ENCODE measurements at places on chromosomes 5 and 9. TPM values are rescaled to one million over a fixed set of nuclear protein-coding genes. Genes with fewer than 3 reads are reported as not detected.

GRCh38 chr9:131436865-131437271 lies 43.0 kb downstream of the PRRC2B start:
- H3K27me3 ChIP-seq = no peaks in the 10 kb centered on the region
- H3K36me3 ChIP-seq = no peaks in the 10 kb centered on the region
- no peak overlapping the region for H3K4me3 ChIP-seq
- DNase-seq = no peak
- H3K27ac ChIP-seq = no peak overlapping the region
- H3K4me1 ChIP-seq = no peaks in the 10 kb centered on the region

Gene NIM1K
- total RNA-seq = not detected

- peaks cover 13% of the 10 kb centered on the region for H3K4me1 ChIP-seq
- H3K27me3 ChIP-seq = no peaks in the 10 kb centered on the region
- H3K4me3 ChIP-seq = peak overlapping the region; percentile 88
- no peaks in the 10 kb centered on the region for H3K36me3 ChIP-seq
Observed at GRCh38 chr9:122930541-122931225, 629 bp downstream of the ZBTB26 start.

Gene GMCL2
- not detected for total RNA-seq

GRCh38 chr9:88396836-88397577 lies 8.8 kb downstream of the SPIN1 start:
- peaks cover 29% of the 10 kb centered on the region for H3K4me1 ChIP-seq
- no peak overlapping the region for H3K27ac ChIP-seq

Gene IFNA13
- not detected for total RNA-seq

- no peaks in the 10 kb centered on the region for H3K27me3 ChIP-seq
- H3K4me1 ChIP-seq = no peaks in the 10 kb centered on the region
- H3K27ac ChIP-seq = no peak overlapping the region
- DNase-seq = no peak
- no peak overlapping the region for H3K4me3 ChIP-seq
Observed at GRCh38 chr5:19978476-19978875, 9.5 kb downstream of the CDH18 start.

DNA sequence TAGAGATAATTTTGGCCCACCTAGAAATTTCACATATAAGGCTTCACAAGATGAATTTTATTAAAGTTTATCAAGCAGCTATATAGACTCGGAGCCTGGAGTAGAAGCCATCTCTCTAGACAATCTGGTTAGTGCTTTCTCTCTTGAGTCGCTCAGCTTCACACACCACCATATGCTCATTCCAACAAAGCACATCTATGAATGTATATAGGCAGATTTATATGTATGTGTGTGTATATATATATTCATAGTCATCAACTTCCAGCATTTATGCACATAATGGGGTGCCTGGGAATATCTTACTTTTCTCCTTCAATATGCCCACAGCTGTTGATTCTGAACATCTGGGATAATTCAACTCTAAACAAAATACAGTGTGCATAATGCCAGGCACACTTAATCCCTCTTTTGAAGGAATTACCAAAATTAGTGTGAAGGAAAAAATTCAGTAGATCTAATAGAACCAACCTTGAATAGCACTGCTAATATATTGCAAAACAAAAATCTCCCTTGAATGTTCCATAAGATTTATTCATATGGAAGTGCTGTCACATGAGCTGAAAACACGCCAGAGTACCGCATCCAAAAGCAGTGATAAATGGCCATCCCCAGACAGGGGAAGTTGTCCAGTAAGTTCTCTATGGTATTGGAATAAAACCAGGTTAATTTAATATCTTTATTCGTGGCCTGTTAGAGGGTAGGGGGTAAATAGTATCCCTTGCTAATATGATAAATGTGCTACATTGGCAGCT lies 56.0 kb upstream of the MOCS2 start:
- H3K36me3 ChIP-seq = no peaks in the 10 kb centered on the region
- H3K4me1 ChIP-seq = peaks cover 22% of the 10 kb centered on the region
- no peak overlapping the region for H3K27ac ChIP-seq

DNA sequence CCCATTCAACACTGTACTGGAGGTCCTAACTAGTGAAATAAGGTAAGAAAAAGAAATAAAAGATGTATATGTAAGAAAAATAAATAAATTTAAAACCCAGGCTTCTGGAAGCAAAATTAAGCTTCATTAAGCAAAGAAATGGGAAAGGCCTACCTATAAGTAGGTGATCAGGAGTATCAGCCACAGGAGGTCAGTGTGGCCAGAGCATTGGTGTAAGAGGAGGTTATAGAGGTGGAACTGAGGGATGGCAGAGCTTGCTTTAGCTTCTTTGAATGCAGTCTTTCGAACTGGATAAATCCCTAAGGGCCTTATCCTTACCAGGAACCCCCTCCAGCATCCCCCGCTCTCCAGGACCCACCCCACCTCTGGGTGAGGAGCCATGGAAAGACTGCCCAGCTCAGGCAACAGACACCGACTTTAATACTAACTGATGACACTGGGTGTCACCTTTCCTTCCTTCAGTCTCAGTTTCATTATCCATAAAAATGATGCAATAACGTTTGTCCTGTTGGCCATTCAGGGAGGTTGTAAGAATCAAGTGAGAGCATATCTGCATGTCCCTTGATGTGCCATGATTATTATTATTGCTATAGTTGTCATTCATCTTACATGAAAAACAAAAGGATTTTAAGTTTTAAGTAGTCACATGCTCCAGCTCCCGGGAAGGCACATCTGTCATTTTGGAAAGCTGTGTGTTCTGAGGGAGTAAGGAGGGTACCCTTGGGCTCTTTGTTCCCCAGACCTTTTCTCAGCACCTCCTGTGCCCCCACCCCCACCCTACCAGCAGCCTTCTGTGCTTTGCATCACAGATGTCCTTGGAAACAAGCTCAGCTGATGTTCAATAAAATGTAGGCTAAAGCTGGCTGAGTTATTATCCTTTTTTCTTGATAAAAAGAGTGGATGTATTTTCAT lies 50.8 kb upstream of the CTNNA1 start:
- no peak overlapping the region for H3K4me3 ChIP-seq
- no peak for DNase-seq
- H3K36me3 ChIP-seq = no peaks in the 10 kb centered on the region

Gene NDUFAF2
- total RNA-seq = 32.5 TPM

GRCh38 chr5:18397891-18398290 lies 763.6 kb downstream of the TAF11L14 start:
- H3K4me3 ChIP-seq = no peak overlapping the region
- no peaks in the 10 kb centered on the region for H3K36me3 ChIP-seq
- DNase-seq = no peak
- H3K4me1 ChIP-seq = peaks cover 11% of the 10 kb centered on the region

- peaks cover 100% of the 10 kb centered on the region for H3K27me3 ChIP-seq
- H3K27ac ChIP-seq = no peak overlapping the region
- no peak overlapping the region for H3K4me3 ChIP-seq
- H3K36me3 ChIP-seq = no peaks in the 10 kb centered on the region
- H3K4me1 ChIP-seq = peaks cover 12% of the 10 kb centered on the region
- DNase-seq = no peak
Observed at GRCh38 chr9:126626127-126626925, 12.6 kb downstream of the LMX1B start.

- H3K4me3 ChIP-seq = no peak overlapping the region
- H3K27ac ChIP-seq = no peak overlapping the region
- no peak for DNase-seq
- no peaks in the 10 kb centered on the region for H3K27me3 ChIP-seq
- no peaks in the 10 kb centered on the region for H3K36me3 ChIP-seq
- peaks cover 14% of the 10 kb centered on the region for H3K4me1 ChIP-seq
Observed at GRCh38 chr9:133986774-133987445, 5.2 kb downstream of the VAV2 start.

Gene C9orf50
- total RNA-seq = not detected

GRCh38 chr5:116315531-116315930 lies 230.7 kb downstream of the COMMD10 start:
- no peak overlapping the region for H3K27ac ChIP-seq
- no peak for DNase-seq
- H3K27me3 ChIP-seq = no peaks in the 10 kb centered on the region
- H3K36me3 ChIP-seq = no peaks in the 10 kb centered on the region

- no peaks in the 10 kb centered on the region for H3K27me3 ChIP-seq
- no peak overlapping the region for H3K27ac ChIP-seq
- H3K4me1 ChIP-seq = no peaks in the 10 kb centered on the region
- H3K36me3 ChIP-seq = no peaks in the 10 kb centered on the region
- DNase-seq = peak; percentile 7
Observed at GRCh38 chr9:3331801-3332200, 194.0 kb downstream of the RFX3 start.

Gene SNX2
- total RNA-seq = 98.4 TPM

DNA sequence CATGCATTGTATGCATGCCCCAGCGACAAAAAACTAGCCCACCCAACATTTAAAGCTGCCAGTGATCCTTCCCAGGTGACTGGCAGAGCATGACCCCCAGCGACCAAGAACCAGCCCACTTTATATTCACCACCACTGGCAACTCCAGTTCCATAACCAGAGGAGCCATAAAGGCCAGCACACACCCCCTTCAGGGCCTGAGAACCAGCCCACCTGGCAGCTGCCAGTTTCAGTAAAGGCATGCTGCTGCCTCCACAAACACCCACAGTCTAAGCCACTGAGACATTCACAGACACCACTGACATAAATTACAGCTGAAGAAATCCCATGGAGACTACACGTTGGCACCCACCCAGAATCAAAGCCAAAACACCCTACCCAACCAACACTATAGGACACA lies 46.9 kb upstream of the RGS7BP start:
- no peak overlapping the region for H3K27ac ChIP-seq
- H3K4me3 ChIP-seq = no peak overlapping the region
- no peak for DNase-seq

GRCh38 chr5:144864118-144864517 lies 693.4 kb downstream of the KCTD16 start:
- H3K36me3 ChIP-seq = no peaks in the 10 kb centered on the region
- DNase-seq = no peak
- H3K4me3 ChIP-seq = no peak overlapping the region
- H3K27me3 ChIP-seq = no peaks in the 10 kb centered on the region
- no peaks in the 10 kb centered on the region for H3K4me1 ChIP-seq
- H3K27ac ChIP-seq = no peak overlapping the region

DNA sequence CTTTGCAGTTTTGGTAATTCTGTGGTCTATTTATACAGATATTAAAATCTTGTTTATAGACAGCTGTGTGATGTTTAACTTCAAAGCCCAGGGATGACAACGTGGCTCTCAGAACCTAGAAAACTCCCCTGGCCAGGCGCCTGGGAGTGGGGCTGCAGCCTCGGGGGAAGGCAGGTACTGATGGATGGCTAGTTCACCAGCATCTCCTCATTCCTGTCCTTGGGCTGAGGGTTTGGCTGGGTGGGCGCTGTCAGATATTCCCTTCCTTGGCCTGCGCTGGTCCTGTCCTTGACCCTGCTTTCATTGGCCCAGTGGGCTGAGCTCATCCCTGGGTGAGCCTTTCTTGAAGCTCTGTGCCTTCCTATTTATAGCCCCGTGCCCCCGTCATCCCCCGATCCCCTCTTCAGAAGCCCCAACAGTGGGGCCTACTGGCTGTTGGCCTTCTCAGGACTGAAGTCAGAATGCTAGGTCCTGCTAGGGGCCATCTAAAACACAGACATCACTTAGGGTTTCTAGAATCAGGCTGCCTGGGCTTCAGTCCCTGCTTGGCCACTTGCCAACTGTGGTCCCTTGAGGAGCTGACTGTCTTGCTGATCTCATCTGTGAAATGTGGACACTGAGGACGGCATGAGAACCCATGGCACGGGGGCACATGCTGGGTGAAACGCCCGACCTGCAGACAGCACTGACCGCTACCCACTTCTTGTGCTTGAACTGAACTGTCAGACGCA lies 20.9 kb downstream of the SH3GLB2 start:
- peak; percentile 22 for DNase-seq
- no peaks in the 10 kb centered on the region for H3K36me3 ChIP-seq
- H3K27me3 ChIP-seq = no peaks in the 10 kb centered on the region
- no peak overlapping the region for H3K27ac ChIP-seq
- no peak overlapping the region for H3K4me3 ChIP-seq
- no peaks in the 10 kb centered on the region for H3K4me1 ChIP-seq

- no peaks in the 10 kb centered on the region for H3K4me1 ChIP-seq
- H3K4me3 ChIP-seq = no peak overlapping the region
- no peak for DNase-seq
- H3K27me3 ChIP-seq = no peaks in the 10 kb centered on the region
- no peak overlapping the region for H3K27ac ChIP-seq
- no peaks in the 10 kb centered on the region for H3K36me3 ChIP-seq
Observed at GRCh38 chr5:33494466-33494865, 53.7 kb downstream of the TARS1 start.

- no peak overlapping the region for H3K27ac ChIP-seq
- H3K27me3 ChIP-seq = no peaks in the 10 kb centered on the region
- peaks cover under 1% of the 10 kb centered on the region for H3K4me1 ChIP-seq
- DNase-seq = no peak
- H3K4me3 ChIP-seq = no peak overlapping the region
- H3K36me3 ChIP-seq = no peaks in the 10 kb centered on the region
Observed at GRCh38 chr9:108278341-108278740, 577.4 kb downstream of the ACTL7B start.

Gene HMCN2
- total RNA-seq = 0.20 TPM

DNA sequence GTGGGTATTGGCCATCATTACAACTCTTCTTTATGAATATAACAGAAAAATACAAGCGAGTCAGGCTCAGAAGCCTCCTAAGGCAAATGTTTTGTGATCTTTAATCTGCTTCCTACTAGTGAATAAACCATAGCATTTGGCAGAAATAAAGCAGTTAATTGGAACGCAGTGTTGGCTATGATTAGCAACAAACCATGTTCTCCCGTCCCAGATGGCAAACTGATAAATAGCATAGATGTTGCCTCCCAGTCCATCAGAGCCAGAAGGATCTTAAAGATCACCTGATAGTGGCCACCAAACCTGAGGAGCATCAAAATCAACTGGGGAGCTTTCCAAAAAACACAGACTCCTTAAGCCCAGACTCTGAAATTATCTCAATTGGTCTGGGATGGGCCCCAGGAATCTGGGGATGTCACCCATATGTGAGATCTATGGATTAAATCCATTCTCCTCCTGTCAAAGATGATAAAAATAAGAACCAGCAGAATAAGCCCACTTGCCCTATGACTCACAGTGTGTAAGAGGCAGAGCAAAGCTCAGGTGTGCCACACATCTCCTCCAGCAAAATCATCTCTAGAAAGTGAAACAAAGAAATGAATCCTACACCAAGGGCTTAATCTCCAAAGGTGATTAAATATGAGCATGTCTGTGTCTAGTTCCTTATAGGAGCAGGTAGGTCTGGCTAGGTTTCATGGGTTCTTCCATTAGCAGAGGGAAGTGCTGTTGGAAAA lies 50.3 kb downstream of the APBA1 start:
- H3K27me3 ChIP-seq = no peaks in the 10 kb centered on the region
- H3K36me3 ChIP-seq = no peaks in the 10 kb centered on the region
- no peak overlapping the region for H3K4me3 ChIP-seq
- H3K4me1 ChIP-seq = no peaks in the 10 kb centered on the region
- no peak for DNase-seq

- H3K4me3 ChIP-seq = no peak overlapping the region
- peaks cover 25% of the 10 kb centered on the region for H3K4me1 ChIP-seq
- peak overlapping the region; percentile 66 for H3K27ac ChIP-seq
- DNase-seq = peak; percentile 72
Observed at GRCh38 chr5:168947212-168947868, 353.6 kb downstream of the SLIT3 start.

Gene SPATA31E1
- 0.08 TPM for total RNA-seq

Gene OGN
- 43.5 TPM for total RNA-seq

Gene DMGDH
- total RNA-seq = 0.16 TPM

Gene FAT2
- total RNA-seq = 0.40 TPM

Measured in hepatocyte (in vitro differentiated cells).